ENCODE measurements at places on chromosomes 6 and 20. TPM values are rescaled to one million over a fixed set of nuclear protein-coding genes. Genes with fewer than 3 reads are reported as not detected.

HSPA1A gene
- total RNA-seq = 350 TPM

SMPDL3A gene
- 16.5 TPM for total RNA-seq

HMGA1 gene
- total RNA-seq = 265 TPM

CNKSR3 gene
- total RNA-seq = 23.0 TPM

SLC22A16 gene
- total RNA-seq = not detected

SCGN gene
- total RNA-seq = not detected

GSTA3 gene
- not detected for total RNA-seq

- no peak for DNase-seq
These were observed 9.4 kb downstream of the CEP162 start for GRCh38 chr6:84218091-84218490.

DNA sequence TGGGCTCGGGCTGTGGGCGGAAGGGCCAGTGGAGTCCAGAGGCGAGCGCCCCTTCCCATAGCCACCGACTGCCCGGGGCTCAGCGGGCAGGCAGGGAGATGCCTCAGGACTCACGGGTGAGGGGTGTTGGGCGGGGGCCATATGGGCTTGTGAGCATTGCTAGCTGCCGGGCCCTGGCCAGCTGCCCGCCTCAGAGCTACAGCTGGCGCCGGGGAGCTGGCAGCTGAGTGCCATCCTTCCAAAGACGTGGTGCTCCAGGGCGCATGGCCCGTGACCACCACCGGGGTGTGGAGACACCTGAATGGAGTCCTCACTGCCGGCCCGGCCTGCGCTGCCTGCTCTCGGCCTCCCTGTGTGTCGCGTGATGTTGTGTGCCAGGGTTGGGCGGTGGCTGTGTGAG lies 10.6 kb upstream of the RBBP8NL start:
- DNase-seq = no peak

DNA sequence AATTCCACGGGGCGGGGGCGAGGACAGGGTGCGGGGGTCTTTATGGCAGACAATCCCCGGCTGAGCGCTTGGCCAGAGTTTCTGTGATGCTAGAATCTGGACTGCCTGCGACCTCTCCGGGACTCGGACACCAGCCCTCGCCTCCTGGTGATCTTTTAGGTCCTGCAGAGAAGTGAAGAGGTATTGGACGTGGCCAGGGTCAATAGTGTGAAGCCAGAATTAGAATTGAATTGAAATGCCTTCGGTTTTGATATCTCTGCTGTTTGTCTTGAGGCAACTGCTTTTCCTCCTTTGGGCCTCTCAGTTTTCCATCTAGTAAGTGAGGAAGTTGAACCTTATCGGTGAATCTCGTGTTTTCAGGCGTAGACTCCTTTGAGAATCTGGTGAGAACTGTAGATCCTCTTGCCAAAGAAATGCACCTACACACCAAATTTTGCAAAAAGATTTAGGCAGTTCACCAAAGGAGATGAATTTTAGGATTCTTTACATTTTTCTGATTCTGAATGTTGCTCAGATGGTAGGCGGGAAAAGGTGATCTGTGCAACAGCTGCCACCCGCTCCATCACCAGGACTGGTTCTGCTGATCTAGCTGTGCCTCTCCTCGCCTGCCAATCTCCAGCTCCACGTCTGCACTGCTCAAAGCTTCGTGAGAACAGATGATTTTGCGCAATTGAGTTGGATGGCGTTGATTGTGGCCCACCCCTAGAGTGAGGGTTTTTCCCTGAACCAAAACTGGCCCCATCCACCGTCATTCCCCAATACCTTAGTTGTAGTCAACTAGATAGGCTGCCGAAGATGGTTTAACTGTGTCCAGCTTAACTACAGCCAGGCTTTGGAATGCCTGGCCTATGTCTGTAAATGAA lies 837 bp upstream of the OSER1 start:
- DNase-seq = peak; percentile 39

GRCh38 chr6:154318721-154319120 lies 37.9 kb downstream of the IPCEF1 start:
- DNase-seq = no peak

GRCh38 chr6:48377115-48377514 lies 266.1 kb upstream of the PTCHD4 start:
- DNase-seq = no peak

DNA sequence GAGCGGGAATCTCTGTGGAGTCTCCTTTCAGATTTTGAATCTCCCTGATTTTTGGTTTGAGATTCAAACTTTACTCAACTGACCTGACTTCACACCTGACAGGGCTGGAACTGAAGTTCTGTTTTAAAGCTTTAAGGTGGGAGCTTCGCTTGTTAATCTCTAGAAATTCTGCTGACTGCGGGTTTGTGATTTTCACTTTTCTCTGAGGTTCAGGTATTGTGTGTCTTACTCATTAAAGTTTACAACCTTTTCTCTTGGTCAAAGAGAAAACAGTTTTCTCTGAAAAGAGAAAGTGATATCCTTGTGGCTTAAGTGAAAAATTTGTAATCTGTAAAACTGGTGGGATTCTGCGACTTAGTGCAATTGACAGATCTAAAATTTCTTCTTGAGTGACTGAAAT lies 20.7 kb upstream of the IGF2R start:
- no peak for DNase-seq

Measured in Caki2 (cell line).